Uterine smooth muscle cell (primary cell): ENCODE measurements at places on chromosomes 11 and 22. TPM values are rescaled to one million over a fixed set of nuclear protein-coding genes. Genes with fewer than 3 reads are reported as not detected.

Gene CABP4
- not detected in 2 replicates for total RNA-seq

Gene SHISAL1
- 14.6 and 14.9 TPM in 2 replicates for total RNA-seq

Gene MS4A3
- not detected in 2 replicates for total RNA-seq

Gene HOATZ
- total RNA-seq = under 0.01 TPM in 1 of 2 replicates, not detected in the other

Gene VPREB1
- total RNA-seq = not detected in 2 replicates

Gene SHISA8
- total RNA-seq = not detected in 2 replicates

Gene SNX19
- 76.6 and 125 TPM in 2 replicates for total RNA-seq

Gene TBX1
- 0.12 TPM in 1 of 2 replicates, not detected in the other for total RNA-seq

Gene TMA7B
- not detected in 2 replicates for total RNA-seq

Gene TESMIN
- total RNA-seq = 0.87 and 1.7 TPM in 2 replicates

Gene PVALB
- not detected in 2 replicates for total RNA-seq

Gene PKNOX2
- 0.22 and 0.37 TPM in 2 replicates for total RNA-seq

Gene OR2AG1
- not detected in 2 replicates for total RNA-seq

Gene DGKZ
- 38.5 and 41.3 TPM in 2 replicates for total RNA-seq

Gene EFCAB6
- total RNA-seq = 0.55 and 3.6 TPM in 2 replicates

Gene POU2AF2
- total RNA-seq = not detected in 2 replicates

Gene INPP5J
- 0.11 and 0.12 TPM in 2 replicates for total RNA-seq

Gene MGAT3
- under 0.01 TPM in 1 of 2 replicates, not detected in the other for total RNA-seq

Gene HBB
- not detected in 2 replicates for total RNA-seq

Gene VSIG10L2
- 0.22 TPM in 1 of 2 replicates, not detected in the other for total RNA-seq

Gene QSER1
- 21.9 and 27.1 TPM in 2 replicates for total RNA-seq

Gene LTO1
- total RNA-seq = 25.6 and 26.4 TPM in 2 replicates

Gene CD3E
- total RNA-seq = not detected in 2 replicates

Gene RAB36
- total RNA-seq = 4.8 and 5.6 TPM in 2 replicates

Gene ARHGAP32
- total RNA-seq = 16.4 and 18.8 TPM in 2 replicates

Gene OVCH2
- total RNA-seq = 0.11 TPM in 1 of 2 replicates, not detected in the other

Gene SYVN1
- total RNA-seq = 19.4 and 47.6 TPM in 2 replicates

Gene IL17REL
- not detected in 2 replicates for total RNA-seq

Gene TNNI2
- not detected in 2 replicates for total RNA-seq

Gene ELFN2
- 0.25 and 1.00 TPM in 2 replicates for total RNA-seq

Gene FOLH1
- not detected in 2 replicates for total RNA-seq

Gene SERPIND1
- not detected in 2 replicates for total RNA-seq

Gene POLDIP3
- total RNA-seq = 25.4 and 25.5 TPM in 2 replicates

Gene SEC14L6
- 1.4 and 1.7 TPM in 2 replicates for total RNA-seq

Gene GNB1L
- 10.5 and 18.8 TPM in 2 replicates for total RNA-seq

Gene SORL1
- 2.3 and 10.6 TPM in 2 replicates for total RNA-seq

Gene ATG2A
- total RNA-seq = 15.4 and 17.5 TPM in 2 replicates

Gene TTLL1
- 5.8 and 9.6 TPM in 2 replicates for total RNA-seq

Gene DLG2
- total RNA-seq = 0.75 and 1.1 TPM in 2 replicates

Gene MIF
- total RNA-seq = 164 and 308 TPM in 2 replicates

Gene SAA2
- total RNA-seq = not detected in 2 replicates

Gene TPCN2
- total RNA-seq = 14.1 and 16.4 TPM in 2 replicates

Gene FLRT1
- 0.12 TPM in 1 of 2 replicates, not detected in the other for total RNA-seq

Gene WDR74
- 48.4 and 68.5 TPM in 2 replicates for total RNA-seq

Gene MS4A2
- total RNA-seq = not detected in 2 replicates

Gene RAB38
- 3.4 and 6.5 TPM in 2 replicates for total RNA-seq

Gene PRODH
- 0.12 TPM in 1 of 2 replicates, not detected in the other for total RNA-seq

Gene IGSF22
- total RNA-seq = not detected in 2 replicates

Gene MRGPRX4
- not detected in 2 replicates for total RNA-seq

Gene GRM5
- total RNA-seq = under 0.01 and 0.11 TPM in 2 replicates

Gene LMNTD2
- total RNA-seq = 0.11 and 0.62 TPM in 2 replicates

Gene OR5B21
- total RNA-seq = not detected in 2 replicates

Gene TEX54
- total RNA-seq = not detected in 2 replicates

Gene UBQLN3
- 0.12 TPM in 1 of 2 replicates, not detected in the other for total RNA-seq
